ENCODE measurements at places on chromosomes 7 and 10. TPM values are rescaled to one million over a fixed set of nuclear protein-coding genes. Genes with fewer than 3 reads are reported as not detected.

The OR9A2 gene
- 0.20 TPM for total RNA-seq

The ADCY1 gene
- total RNA-seq, result 5.7 TPM

GRCh38 chr7:28207486-28208158 is 27.0 kb upstream of the JAZF1 start:
- DNase-seq, result no peak

DNA sequence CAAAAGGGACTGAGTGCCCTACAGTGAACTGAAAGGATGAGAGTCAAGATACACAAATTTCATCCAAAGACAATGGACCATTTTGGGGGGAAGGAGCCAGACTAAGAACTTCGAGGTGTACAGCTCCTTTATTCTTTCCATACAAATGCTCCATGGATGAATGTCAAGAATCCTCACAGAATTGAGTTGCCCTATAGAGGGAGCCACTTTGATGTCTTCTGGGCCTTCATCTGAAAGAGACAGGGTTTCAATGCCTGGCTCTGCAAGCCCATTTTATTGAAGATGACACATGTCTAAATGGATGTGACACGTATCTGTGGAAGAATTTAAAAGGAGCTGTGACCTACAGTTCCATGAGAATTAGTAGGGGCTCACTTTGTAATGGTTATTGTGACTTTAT is 32.0 kb upstream of the NRG3 start:
- DNase-seq, result no peak

- DNase-seq, result no peak
Measured at GRCh38 chr7:157559596-157560257, 222.9 kb downstream of the DNAJB6 start.

- DNase-seq, result no peak
Measured at GRCh38 chr10:37700886-37701780, 156.3 kb downstream of the ZNF248 start.

DNA sequence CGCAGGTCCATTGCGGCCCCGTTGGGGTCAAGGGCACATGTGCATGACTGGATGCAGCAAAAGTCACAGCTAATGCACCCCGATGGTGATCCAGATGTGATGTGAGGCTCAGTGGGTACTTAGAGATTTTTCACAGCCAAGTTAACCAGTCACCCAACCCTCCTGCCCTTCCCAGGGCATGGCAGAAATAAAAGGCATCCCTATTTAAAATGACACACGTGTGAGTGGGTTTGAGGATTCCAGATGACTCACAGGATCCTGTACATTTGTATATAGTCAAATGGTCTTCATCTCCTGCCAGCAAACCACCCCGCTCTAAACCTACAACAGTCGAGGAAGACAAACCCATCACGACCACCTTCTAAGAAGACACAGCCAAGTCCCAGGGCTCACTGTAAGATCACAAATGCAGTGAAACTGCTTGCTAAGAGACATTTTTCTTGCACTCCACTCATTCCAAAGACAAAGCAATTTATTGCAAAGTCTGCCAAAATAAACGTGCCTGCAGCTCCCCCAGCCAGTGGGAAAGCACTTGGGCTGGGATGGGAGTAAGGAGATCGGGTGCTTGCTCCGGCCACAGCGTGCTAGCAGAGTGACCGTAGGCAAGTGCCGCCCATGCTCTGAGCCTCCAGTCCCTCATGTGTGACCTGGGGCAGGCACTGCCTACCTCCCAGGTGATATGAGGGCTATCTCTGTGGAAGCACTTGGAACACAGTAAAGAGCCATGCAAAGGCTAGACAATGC is 86.6 kb upstream of the MACROH2A2 start:
- DNase-seq, result no peak
